Effector CD8-positive, alpha-beta T cell (primary cell): ENCODE measurements at places on chromosomes 5 and 9.

- no peak for DNase-seq
These were observed 10.6 kb downstream of the SPINK4 start for GRCh38 chr9:33250458-33250995.

DNA sequence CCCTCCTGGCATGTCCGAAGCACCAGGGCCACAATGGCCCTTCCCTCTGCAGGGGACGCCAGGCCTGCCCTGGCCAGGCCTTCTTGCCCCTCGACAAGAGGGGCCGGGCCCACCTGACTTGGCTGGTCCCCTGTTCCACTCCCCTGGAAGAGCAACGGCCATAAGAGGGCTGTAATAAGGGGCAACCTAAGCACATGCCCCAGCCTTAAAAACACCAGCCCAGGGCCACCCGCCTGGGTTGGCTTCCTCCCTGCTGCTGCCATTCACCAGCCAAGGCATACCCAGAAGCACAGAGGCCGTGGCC is 8.5 kb downstream of the GFPT2 start:
- no peak for DNase-seq

- DNase-seq, result no peak
These were observed 34.2 kb downstream of the EXD3 start for GRCh38 chr9:137388589-137389427.

GRCh38 chr5:74651710-74652109 is 11.2 kb upstream of the ENC1 start:
- no peak for DNase-seq

GRCh38 chr9:123568691-123569688 is 213.0 kb downstream of the CRB2 start:
- DNase-seq, result no peak

DNA sequence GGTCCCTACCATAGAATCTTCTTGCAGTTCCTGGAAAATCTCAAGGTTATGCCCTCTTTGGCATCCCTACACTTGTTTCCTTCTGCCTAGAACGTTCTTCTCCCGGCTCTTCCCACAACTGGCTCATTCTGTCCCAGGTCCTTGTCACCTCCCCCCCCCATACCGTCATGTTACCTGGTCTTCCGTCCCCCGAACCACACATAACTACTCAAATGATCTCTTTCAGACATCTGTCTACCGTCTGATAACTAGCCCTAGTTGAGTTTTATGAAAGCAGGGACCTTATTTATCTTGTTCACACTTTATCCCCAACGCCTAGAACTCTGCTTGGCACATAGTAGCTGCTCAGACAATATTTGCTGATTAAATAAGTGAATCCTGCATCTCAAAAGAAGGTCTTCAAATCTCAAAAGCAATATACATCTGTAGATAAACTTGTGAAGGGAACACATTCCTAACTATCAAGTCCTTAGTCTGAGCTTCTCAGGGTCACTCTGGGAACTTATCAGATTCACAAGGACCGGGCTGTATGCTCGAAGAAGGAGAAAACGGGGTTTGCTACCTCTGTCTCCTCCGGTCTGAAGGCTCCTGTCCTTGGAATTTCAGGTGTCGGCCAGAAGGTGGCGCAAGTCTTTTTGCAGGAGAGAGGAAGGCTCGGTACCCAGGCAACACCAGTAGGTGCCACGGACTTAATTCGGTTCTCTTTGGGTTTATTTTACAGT is 30.0 kb downstream of the LCP2 start:
- peak; percentile 59 for DNase-seq

- no peak for DNase-seq
These were observed 395.5 kb upstream of the SLC30A5 start for GRCh38 chr5:68698025-68698940.

GRCh38 chr5:125847561-125847960 is 575.6 kb upstream of the GRAMD2B start:
- no peak for DNase-seq

- no peak for DNase-seq
These were observed 188.7 kb upstream of the POU5F2 start for GRCh38 chr5:93930098-93930497.

DNA sequence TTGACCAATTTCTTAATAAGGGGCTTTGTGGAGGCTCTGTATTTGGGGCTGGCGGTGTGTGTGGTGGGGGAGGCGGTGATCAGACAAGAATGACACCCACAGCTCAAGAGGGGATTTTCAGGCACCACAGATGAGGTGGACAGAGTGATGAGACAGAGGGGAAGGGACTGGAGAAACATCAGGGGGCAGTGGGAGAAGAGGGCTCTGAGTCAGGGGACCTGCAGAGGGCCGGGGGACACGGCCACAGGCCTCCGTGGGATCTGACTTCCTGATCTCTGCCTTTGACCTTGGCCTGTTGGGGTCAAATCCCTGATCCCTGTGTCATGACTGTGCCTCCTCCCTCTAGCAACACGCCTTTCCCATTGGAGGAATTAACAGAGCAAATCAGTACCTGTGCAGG is 197.7 kb downstream of the C9orf50 start:
- DNase-seq, result no peak

DNA sequence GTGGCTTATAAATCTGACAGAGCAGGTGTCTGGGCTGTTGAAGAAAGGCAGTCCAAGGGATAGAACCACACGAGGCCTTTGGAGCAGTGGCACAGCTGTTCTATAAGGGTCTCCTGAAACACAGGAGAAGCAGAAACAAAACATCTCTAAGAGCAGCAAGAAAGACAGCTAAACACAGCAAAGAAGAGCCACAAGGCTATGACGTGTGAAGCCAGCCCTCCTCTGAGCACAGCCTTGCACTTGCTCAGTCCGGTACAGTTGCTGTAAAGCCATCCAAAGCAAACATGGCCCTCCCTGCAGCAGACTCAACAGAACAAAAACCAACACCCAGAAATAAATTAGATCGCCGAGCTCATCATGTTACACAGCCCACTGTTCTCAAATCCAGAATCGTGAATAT is 2.6 kb upstream of the GZMK start:
- no peak for DNase-seq

- no peak for DNase-seq
These were observed 265.2 kb downstream of the MAST4 start for GRCh38 chr5:66861402-66861801.

- DNase-seq, result no peak
These were observed 381.6 kb upstream of the ADAMTS16 start for GRCh38 chr5:4758550-4758949.

GRCh38 chr9:71108937-71109336 is 12.5 kb downstream of the TRPM3 start:
- DNase-seq, result no peak

DNA sequence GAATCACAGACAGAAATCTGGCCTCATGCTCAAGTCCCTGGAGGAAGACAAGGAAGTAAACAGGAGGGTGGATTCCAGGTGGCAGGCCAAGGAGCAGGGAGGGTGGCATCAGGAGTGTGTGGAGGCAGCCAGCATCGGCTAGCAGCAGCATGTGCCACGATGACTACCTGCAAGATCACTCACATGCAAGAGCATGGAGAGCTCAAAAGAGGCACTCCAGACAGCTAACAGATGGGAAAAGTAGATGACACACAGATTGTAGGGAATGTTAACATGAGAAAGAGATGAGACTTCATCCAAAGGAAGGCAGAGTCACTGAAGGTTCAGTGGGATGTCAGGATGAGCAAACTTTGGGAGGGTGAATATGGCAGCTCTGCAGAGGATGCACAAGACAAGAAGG is 104.3 kb downstream of the SEMA5A start:
- DNase-seq, result no peak

DNA sequence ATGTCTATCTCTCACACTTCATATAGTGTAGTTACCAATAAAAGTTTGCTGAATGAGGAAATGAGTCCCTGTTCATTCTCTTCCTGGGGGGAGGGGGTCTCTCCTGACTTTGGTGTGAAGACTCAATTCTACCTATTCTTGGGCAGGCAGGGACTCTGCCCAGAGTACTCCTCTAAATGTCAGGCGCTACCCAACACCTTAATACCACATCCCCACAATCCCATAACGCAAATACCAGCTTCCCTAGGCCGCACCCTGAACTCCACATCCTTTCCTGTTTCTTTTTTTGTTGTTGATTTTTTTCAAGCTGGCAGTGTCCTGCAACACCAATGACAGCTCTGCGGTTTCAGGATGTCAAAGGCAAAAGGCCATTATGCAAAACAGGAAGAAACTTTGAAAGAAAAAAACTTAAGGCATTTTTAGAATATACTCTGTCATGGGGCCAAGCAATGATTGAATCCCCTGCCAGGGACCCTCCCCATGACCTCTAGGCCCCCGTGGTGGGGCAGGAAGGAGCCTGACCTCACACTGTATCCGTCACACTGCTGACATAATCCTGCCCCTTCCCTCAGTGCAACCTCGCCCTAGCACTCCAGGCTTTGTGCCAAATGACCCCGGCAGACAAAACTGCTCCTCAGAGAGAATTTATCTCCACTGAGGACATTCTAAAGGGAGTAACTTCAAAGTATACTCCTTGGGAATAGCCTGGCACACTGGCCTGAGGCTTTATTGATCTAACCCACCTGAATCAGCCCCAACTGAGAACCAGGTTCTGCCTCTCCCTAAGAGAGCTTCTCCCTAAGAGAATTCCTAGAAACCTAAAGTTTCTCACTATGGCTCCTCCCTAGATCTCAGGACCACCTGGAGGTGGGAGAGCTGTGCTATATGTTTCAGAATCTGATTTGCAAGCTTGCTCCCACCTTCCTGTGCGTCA is 8.0 kb downstream of the B4GALT1 start:
- DNase-seq, result no peak

DNA sequence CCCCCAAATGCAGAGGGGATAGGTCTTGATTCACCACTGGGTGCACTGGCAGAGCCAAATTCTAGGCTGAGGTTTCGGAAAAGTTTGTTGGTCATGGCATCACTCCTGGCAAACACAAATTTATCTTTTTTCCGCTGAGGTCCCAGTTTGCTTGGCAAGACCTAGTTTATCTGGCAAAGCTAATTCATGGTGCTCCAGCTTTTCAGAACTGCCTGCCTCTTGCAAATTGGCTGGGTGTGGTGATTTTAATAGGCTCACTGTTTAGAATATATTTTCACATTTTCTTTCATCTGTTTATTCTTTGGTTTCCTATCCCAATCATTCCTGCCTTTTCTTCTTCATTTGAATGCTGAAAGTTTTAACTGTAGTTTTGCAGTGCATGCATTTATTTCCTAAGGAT is 50.5 kb upstream of the MAMDC2 start:
- no peak for DNase-seq

DNA sequence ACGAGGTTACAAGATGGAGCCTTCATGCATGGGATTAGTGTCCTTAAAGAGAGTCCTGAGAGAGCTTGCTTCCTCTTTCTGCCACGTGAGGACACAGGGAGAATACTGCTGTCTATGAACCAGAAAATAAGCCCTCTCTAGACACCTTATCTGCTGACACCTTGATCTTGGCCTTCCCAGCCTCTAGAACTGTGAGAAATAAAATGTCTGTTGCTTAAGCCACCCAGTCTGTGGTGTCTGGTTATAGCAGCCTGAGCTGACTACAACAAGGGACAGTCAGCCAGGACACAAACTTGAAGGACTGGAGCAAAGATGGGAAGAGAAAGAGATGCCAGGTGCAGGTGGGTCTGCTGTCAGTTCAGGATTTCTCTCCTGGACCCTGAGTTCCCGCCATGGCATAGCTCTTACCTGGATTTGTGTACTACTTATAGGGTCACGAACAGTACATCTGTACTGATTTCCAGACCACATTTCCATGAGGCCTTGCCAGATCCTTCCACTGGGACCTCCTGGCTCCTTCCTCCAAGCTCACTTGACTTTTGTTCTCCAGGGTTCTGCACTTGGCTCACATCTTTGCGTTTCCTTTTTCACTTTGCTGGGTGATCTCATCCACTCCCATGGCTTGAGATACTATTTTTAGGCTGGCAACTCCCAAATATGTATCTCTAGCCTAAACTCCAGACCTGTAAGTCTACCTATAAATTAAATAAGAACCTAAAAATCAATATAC is 44.9 kb upstream of the LIFR start:
- no peak for DNase-seq

DNA sequence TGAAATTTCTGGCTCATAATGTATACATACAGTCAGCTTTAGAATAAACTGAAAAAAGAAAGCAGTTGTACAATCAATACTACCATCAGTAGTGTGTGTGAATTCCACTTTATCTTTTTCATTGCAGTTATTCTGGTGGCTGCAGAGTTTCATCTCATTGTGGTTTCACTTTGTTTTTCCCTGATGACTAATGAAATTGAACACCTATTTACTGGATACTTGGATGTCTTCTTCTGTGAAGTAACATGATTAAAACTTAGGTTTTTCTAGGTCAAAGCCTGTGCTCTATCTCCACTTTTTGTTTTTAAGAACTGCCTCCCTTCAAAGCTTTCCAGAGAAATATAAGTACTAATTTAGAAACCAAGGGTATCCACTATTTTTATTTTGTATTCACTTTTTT is 174.3 kb downstream of the TRPM3 start:
- no peak for DNase-seq

- no peak for DNase-seq
These were observed 138.3 kb downstream of the OLFM1 start for GRCh38 chr9:135225619-135226228.
